ENCODE measurements at places on chromosomes 11 and 22.

DNA sequence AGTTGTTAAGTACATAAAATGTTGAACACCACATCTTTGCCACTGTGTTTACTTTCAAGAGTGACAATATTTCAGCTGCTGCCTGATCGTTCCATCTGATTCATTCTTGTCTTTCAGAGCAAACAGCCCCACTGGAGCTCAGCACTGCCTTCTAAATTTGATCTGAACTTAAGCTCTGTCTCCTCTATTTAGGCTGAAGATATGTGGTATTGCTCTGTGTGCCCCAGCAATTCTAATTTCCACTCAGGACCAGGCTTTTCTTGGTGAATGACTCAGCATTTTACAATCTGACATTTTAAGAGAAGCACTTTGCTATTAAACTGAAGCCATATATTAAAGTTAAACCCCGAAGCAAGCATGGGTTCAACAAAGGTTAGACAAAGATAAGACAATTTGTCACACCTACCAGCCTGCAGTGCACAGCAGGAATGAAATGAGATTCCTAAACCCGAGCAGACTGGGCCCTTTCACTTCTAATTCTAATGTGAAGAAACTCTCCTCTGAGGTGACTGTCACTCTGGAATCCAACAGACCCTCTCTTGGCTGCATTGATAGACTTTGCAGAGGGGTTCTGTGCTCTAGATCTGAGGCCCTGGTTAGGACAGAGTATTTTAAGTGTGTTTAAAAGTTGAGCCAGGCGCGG lies 41.7 kb upstream of the PLET1 start:
- no peak for DNase-seq

DNA sequence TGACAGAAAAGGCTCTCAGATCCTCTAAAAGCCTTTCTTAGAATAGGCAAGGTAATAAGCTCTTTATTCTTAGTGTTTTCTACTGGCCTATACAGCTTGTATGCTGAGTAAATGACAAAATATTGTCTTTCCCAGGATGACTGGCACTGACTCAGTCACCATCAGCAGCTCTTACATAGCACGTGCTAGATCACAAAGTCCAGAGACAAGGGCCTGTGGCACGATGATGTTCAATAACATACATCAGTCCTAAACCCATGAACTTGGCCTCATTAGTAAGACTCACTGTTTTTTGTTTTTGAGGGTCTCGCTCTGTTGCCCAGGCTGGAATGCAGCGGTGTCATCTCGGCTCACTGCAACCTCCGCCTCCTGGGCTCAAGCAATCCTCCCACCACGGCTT lies 42.7 kb downstream of the CELF1 start:
- DNase-seq, result no peak

DNA sequence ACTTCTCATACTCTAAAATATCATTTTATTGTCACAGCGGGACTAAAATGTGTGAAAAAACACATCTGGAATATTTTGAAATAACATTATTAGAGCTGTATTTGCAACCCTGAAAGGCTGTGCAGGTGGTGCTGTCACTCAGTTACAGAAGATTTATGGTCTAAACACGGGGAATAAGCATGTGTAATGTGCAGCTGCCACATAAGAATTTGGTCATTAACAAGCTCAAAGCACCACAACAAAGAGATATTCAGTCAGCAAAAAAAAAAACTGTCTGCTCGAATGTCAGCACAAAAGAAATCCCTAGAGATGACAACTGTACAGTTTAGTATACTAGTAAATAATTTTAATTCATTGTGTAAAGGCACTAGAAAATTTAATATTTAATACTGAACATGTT lies 31.3 kb downstream of the TMEM123 start:
- no peak for DNase-seq

DNA sequence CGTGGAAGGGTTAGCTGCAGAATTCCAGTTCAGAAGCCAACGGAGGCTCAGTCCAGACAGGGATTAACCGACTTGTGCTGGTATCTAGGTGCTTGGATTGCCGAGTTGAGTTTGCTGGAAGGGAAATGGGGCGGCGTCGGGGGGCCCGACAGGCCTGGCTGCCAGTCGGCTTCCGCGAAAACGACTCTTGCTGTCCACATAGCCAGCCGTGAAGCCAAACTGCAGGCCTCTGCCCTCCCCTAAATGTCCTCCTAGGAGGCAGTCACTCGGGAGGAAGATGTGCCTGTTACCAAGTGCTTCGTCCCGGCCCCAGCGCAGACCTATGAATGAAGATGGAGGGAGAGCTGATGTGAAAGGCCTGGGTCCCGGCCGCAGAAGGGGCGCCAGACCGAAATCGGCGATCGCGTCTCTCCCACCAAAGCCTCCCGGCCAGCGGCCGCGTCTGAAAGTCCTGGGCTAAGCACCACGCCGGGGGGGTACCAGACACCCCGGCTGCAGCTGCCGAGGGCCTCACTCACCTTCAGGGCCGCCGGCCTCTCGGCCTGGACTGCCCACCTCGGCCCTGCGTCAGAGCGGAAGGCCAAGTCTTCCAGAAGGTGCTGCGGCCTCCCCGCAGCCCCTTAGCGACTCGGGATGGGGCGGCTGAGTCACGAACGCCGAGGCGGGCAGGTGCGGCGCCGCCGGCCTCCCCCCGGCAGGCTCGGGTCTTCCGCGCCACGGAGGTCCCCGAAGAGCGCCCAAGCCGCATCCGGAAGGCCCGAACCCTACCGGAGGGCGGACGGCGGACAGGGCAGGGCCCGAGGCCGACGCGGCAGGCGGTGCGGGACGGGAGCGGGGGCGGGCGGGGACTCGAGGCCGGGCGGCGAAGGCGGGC lies 7.5 kb downstream of the DPAGT1 start:
- no peak for DNase-seq

DNA sequence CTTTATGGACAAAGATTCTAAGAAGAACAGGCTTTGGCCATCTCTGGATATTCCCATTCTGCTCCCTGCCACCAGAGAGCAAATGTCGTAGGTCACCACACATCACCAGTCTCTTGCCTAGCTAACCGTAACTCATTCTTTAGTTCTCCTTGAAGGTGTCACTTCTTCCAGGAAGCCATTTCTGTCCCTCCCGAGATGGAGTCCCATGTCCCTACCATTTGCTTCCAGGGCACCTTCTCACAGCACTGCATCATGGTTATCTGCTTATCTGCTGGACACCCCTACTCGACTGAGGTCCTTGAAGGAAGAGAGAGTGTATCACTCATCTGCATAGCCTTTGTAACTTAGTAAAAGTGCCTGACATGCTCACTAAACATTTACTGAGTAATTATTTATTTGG lies 47.6 kb downstream of the FAM83F start:
- DNase-seq, result no peak

DNA sequence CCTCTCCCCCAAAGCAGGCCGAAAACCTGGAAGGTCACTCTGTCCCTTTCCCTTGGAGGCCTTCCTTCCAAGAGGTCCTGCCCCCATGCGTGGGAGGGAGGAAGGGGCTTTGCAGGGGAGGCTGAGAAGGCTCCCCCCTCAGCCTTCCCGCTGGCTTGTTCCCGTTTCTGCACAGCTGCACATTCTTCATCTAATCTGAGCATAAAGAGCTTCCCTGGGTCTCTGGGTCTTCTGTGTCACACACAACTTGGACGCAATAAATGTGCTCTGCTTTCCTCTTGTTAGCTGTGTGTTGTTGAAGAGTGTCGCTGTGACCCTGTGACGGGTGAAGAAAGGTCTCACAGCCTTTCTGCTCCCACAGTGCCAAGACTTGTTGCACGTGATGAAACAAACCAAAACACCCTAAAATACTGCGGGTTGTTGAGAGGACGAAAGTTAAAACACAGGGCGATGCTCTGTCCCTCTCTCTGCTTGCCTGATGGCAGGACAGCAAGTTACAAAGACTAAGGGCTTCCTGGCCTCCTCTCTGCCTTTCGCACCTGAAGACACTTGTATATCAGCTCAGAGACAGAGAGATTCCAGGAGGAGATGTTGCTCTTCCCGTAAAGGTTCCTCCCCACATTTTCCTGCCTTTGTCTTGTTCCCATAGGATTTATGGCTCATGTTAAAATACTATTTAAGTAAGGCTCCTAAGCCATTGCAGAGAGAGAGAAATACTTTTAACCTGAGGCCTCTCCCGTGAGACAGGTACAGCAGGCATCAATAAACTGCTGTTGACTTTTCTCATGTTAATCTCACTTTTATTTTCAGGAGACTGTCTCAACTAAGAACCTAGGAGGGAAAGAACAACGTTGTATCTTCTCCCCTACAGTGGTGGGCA lies 15.4 kb upstream of the IFITM3 start:
- no peak for DNase-seq

DNA sequence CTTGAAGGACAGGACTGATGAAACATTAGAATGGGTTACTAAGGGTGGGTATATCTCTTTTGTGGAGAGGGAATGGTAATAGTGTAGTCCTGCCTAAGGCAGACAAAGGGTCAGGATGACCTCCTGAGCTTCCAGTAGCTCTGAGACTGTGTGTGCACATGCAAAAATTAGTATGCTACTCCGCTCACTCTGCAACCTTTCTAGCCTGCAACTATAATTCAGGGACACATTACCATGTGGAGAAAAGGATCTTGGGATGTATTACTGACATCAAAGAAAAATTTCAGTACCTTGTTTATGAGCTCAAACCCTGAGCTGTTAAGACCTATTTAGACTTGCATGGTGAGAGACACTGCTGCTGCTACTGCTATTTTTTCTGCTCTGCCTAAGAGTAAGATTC lies 25.4 kb downstream of the LARGE2 start:
- DNase-seq, result no peak

- no peak for DNase-seq
Observed at GRCh38 chr11:88183233-88183632, 8.0 kb upstream of the RAB38 start.

DNA sequence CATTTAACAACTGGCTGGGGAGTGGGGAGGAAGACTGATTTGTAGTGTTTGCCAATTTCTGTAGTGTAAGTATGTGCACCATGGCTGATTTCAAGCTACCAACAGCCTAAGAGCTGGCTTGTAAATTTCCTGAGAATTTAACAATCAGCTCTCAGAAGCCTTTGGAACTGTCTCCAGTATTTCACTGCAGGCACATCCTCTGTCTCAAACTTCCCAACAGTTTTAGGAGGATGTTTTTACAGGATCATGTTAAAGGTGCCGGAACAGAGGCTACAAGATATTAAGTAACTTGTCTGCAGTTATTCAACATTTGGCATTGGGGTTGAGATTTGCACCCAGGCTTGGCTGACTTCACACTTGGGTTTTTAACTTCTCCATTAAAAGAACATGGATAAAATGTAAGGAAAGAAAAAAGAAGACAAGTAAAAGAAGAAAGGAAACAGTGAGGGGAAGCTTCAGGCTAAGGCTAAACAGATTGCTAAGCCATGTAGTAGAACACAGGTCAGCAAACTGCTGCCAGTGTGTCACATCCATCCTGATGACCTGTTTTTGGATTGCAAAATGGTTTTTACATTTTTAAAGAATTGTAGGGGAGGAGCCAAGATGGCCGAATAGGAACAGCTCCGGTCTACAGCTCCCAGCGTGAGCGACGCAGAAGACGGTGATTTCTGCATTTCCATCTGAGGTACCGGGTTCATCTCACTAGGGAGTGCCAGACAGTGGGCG lies 204.8 kb upstream of the SESN3 start:
- DNase-seq, result no peak

- no peak for DNase-seq
Observed at GRCh38 chr11:67015048-67015447, 7.9 kb upstream of the SYT12 start.

GRCh38 chr22:46561435-46561905 lies 24.1 kb upstream of the CELSR1 start:
- DNase-seq, result no peak

DNA sequence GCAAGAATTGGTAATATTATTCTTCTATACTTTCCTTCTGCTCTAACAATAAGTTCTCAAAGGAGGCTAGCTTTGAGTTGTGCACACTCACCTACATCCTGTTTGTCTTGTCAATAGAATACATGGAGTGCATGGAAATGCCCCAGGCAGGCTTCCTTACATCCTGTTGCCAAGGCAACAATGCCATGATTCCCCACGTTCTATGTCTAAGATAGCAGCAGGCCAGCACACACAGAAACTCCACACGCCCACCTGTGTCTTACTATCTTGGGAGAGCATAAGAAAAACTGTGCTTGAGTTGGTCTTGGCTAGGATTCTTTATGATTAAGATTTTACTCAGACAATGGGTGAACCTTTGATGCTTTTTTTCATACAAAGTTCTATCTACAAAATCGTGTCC lies 379.2 kb downstream of the AASDHPPT start:
- no peak for DNase-seq

DNA sequence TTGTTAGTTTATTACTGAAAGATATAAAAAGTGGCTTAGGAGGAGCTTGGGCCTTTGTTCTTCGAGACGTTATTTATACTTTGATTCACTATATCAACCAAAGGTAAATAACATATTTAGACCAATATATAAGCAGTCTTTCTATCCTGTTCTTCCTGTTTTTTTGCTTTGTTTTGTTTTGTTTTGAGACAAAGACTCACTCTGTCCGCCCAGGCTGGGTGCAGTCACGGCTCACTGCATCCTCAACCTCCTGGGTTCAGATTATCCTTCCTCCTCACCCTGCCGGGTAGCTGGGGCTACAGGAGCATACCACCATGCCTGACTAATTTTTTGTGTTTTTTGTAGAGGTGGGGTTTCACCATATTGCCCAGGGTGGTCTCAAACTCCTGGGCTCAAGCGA lies 66.8 kb downstream of the ATM start:
- DNase-seq, result no peak

- DNase-seq, result no peak
Observed at GRCh38 chr11:18312663-18313420, 9.1 kb downstream of the HPS5 start.

GRCh38 chr11:28384418-28384817 lies 276.2 kb downstream of the METTL15 start:
- no peak for DNase-seq
